Activated CD4-positive, alpha-beta memory T cell treated with anti-CD3 and anti-CD28 coated beads for 36 hours (primary cell): ENCODE measurements at places on chromosomes 7 and 10. TPM values are rescaled to one million over a fixed set of nuclear protein-coding genes. Genes with fewer than 3 reads are reported as not detected.

- no peak for DNase-seq
Measured at GRCh38 chr7:91435381-91436059, 171.3 kb downstream of the FZD1 start.

- no peak for DNase-seq
Measured at GRCh38 chr10:52004342-52004949, 305.1 kb upstream of the CSTF2T start.

GRCh38 chr7:77843194-77843593, 44.6 kb downstream of the PHTF2 start:
- DNase-seq, result no peak

DNA sequence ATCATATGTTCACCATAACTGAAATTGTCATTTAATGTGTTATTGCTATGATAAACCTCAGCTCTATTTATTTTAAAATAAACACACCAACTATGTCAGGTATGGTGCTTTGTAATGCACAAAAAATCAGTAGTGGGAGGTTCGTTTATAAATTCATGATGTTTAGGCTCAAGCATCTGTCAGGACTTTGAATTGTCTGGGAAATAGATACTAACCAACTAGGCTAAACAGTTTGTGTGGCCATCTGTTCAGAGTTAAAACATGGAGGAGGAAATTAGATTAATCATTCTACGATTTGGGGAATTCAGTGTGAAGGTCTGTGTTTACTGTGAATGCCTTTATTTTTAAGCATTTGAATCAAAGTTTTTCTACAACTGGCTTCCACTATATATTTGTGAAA, 212.6 kb upstream of the FZD8 start:
- DNase-seq, result no peak

DNA sequence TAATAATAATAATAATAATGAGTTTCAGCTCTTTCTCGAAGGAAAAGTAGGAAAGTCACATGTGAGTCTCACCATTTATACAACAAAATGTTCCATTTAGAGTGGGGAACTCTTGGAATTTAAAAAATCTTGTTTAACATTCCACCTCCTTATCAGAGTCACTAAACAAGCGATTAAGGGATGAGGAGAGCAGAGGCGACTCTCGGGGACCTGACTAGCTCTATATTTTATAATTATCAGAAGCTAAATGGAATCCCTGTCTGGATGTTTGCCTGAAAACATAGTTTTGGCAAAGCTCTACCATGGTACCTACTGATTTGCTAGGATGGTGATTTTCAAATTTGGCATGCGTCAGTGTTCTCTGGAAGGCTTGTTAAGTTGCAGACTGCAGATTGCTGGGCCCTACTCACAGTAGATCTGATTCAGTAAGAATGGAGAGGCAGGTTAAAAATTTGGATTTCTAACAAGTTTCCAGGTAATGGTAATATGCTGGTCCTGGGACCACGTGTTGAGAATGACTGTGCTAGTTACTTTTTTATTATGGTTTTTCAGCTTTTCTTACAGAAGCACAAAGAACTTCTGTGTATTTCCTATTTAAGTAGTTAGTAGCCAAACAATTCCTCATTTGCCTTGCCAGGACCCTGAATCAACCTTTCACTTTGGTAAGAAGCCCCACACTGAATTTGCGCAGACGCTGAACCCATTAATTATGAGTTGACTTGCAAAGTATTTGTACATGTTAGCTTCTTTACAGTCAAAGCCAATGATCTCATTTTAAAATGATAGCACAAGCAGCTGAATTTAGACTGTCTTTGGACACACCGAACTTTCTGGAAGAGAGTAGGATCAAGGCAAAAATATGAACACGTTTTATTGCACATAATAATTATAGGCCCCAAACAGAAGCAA, 39.5 kb downstream of the CPED1 start:
- DNase-seq, result no peak

DNA sequence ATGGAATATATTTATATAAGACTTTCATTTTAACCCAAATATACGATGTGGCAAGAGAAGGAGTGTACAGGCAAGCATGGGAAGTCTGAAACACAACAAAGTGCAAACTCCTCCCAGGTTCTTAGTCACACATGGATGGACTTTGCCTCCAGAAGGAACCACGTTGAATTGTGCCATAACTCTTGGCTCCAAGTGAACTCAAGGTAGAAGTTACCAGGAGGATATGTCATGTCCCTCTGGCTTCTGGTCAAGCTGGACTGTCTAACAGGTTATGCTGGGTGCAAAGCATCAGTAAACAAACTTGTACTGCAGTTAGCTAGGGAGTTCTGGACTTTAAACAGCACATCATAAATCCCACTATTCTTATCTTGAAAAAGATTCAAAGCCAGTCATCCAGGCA, 328.3 kb upstream of the TEX47 start:
- DNase-seq, result no peak

DNA sequence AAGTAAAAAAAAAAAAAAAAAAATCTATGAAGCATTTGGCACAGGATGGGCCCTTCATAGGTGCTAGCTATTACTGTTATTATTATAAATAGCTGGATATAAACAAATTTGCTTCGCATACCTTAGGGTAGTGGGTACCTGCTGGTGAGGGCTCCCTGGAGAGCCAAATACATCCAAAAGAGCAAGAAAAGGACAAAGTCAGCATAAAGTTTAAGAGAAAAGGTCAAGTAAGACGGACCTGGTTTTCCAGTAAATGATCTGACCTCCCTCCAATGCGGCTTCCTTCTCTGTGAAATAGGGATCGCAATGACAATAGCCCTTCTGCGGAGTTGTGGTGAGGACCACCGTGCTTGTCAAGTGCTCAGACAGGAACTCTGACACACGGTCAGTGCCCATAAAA, 214.5 kb downstream of the SNX10 start:
- no peak for DNase-seq

DNA sequence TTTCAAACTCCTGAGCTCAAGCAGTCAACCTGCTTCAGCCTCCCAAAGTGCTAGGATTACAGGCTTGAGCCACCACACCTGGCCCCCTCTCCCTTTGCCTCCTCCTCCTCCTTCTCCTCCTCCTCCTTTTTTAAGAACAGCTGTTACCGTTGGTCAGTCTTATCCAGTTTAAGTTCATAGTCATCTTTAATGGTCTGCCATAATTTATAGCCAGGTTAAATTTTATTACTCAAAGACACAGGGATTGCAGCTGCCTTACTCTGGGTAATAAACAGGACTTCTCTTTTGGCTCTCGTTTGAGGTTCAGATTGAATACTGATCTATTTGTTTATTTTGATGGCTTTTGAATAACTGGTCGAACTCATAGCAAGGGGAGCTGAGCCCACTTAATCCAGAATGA, 35.2 kb downstream of the ATOH7 start:
- no peak for DNase-seq

GRCh38 chr7:38660427-38661099, 29.4 kb upstream of the AMPH start:
- peak; percentile 34 for DNase-seq

DNA sequence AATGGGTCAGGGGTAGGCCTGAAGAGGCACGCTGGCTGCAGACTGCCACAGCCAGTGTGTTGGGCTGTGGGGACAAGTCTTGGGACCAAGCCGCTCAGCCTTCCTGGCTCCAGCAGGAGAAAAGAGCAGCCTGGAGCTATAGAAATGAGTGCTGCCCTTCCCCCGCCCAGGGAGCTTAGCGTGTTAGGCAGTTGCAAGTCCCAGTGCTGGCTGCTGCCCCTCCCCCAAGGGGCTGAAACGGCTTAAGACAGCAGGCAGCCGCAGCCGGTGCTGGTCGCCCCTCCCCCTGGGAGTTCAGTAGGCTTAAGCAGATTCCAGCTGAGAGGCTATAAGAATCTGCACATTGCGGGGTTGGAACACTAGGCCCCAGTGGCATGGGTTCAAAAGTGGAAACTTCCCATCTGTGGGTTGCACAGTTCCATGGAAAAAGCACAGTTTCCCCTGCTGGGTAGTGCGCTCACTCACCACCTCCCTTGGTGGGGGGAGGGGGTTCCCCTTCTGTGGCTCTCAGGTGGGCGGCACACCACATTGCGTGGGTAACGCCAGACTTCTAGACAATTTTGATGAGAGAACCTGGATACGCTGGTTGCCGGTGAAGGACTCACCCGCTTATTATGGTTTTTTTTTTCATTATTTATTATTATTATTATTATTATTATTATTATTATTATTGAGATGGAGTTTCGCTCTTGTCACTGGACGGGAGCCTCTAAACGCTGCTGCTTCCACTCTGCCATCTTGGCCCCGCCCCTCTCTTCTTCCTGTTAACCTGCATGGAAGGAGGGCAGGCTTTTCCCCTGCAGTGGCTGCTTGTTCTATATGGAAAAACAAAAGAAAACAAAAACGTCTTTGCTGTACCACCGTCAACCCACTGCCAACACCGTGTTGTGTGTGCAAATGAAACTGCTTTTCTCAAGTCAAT, 151.1 kb downstream of the CXCL12 start:
- DNase-seq, result no peak

DNA sequence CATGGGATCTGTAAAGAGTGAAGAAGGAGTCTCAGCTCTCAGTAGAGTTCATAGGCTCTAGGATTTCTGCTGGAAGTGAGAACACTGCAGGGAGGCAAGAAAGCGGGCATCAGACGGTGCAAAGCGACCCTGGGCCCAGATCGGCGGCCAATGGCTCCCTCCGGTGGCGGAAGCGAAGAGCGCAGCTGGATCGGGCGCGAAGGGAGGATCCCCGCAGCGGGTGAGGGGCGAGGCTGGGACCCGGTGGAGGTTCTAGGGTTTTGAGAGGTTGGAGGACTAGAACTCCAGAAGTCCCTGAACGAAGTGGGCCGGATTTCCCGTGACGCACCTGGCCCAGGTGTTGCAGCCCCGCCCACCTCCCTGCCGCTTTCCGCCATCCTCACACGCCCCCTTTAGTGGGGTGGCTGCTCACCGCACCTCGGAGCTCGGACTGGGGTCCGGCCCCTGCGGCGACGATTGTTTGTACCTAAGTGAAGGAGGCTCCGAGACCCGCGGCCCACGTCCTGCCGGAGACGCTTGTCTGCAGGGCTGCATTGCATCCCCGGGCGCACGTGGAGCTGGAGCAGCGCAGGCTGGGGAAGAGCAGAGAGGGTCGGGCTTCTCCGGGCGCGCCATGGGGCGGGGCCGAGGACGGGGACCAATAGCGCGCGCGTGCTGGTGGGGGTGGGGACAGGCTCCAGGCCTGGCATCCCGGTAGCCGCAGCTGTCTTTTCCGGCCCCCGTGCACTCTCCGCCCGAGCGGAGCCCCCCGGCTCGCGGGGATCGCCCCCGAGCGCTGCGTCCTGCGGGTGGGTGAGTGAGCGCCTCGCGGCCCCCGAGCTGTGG, at the start of gene SLC12A9:
Gene SLC12A9, plus strand, starts transcription at position 666 of the 825 bp plus-strand sequence. CDS start 1,485 bp downstream, outside the sequence.
- DNase-seq, result peak; percentile 92

- no peak for DNase-seq
Measured at GRCh38 chr7:155765458-155765857, 46.8 kb downstream of the SHH start.

The SPDYE9 gene
- not detected for total RNA-seq

The FAM25A gene
- total RNA-seq, result not detected

The CHST3 gene
- 0.31 TPM for total RNA-seq

The HOXA5 gene
- total RNA-seq, result not detected
